ENCODE measurements at places on chromosomes 6 and 20.
A peak's percentile ranks its signal among the peaks of the same experiment; 100 is the strongest.

DNA sequence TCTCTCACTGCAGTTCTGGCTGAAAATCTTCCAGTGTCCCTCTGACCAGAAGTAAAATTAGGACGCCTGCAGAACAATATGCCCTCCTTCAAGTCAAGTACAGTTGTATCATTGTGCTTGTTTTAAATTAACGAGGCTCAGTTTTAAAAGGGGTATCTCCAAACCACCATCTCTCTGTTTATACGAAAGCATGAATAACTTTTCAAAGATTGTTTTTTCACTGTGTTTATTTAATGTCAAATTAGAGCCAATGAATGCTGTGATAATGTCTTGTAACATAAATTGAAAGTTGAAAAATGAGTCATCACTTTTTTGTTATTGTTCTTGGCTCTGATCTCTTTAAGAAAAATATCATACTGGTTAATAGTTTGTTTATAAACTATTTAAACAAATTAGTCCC, 230.7 kb upstream of the THEMIS start:
- no peaks in the 10 kb centered on the region for H3K27me3 ChIP-seq
- H3K36me3 ChIP-seq, result no peaks in the 10 kb centered on the region
- no peak overlapping the region for H3K4me3 ChIP-seq
- peak; percentile 11 for DNase-seq

DNA sequence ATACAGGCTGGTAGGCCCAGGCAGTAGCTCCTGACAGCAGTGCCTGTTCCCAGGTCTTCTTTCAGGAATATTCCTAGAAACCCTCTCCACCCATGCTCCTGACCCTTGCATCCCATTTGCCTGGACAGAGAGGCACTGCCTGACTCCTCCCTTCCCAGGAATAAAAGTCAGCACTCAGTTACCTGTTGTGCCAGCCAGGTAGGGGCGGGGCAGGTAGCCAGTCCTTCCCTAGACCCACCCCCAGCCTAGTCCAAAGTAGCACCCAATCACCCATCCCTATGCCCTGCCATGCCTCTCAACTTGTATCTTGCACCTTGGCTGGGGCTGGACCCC, 129.9 kb downstream of the MRPL14 start:
- no peaks in the 10 kb centered on the region for H3K27me3 ChIP-seq
- DNase-seq, result no peak
- H3K36me3 ChIP-seq, result no peaks in the 10 kb centered on the region
- H3K4me1 ChIP-seq, result peaks cover 37% of the 10 kb centered on the region
- H3K27ac ChIP-seq, result no peak overlapping the region

DNA sequence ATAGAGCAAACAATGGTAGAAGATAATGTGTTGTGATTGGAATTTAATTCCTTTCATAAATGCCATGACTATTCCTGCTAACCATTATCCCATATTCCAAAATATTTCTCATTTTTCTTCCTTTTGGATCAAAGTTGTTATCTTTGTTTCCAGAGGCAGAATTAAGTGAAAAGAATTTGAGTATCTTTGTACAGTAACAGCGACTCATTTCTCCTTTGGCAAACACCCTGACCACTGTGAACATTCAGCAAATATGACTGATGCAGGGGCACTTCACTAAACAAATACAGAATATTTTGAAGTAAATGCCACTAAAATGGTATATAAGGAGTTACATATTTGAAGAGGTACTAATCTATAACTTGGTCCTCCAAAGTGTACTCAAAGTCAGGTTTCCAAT, 105.0 kb upstream of the LAMP5 start:
- no peaks in the 10 kb centered on the region for H3K27me3 ChIP-seq
- DNase-seq, result peak; percentile 19
- peaks cover 5% of the 10 kb centered on the region for H3K4me1 ChIP-seq
- peaks cover 14% of the 10 kb centered on the region for H3K36me3 ChIP-seq
- H3K27ac ChIP-seq, result peak overlapping the region; percentile 76
- H3K4me3 ChIP-seq, result no peak overlapping the region

DNA sequence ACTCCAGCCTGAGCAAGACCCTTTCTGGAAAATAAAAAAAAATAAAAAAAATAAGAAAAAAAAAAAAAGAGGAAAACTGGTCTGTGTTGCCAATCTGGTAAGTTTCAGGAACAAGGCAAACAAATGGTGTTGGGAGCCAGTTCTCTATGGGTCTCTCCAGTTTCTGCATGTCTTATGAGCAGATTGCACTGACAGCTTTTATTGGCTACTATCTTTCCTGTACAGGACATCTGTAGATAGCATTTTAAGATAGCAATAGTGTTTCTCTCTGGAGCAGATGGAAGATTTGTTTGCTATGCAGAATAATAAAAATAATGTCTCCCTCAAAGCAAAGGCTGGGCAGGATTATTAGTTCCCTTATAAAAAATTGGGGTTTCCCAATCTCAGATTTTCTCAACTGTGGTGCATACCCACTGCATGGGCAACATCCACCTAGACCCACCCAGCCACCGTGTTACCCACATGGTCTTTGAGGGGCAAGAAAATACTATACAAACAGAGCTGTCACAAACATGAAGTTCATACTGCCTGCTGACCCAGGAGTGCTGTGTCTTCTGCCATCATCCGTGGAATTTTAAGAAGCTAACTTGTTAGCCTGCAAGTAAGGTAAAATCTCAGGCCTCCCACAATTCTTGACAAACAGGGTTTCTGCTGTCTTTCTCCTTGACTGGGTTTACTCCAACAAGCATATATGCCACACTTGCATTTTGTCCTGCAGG, 9.5 kb downstream of the GMDS start:
- H3K27ac ChIP-seq, result no peak overlapping the region
- no peak overlapping the region for H3K4me3 ChIP-seq
- H3K27me3 ChIP-seq, result no peaks in the 10 kb centered on the region
- no peaks in the 10 kb centered on the region for H3K36me3 ChIP-seq

- H3K36me3 ChIP-seq, result no peaks in the 10 kb centered on the region
- H3K4me1 ChIP-seq, result no peaks in the 10 kb centered on the region
- DNase-seq, result no peak
Measured at GRCh38 chr6:122388945-122389344, 10.5 kb upstream of the HSF2 start.

Data from mesenchymal stem cell (in vitro differentiated cells and primary cell).